ENCODE measurements at places on chromosomes 7 and 10. TPM values are rescaled to one million over a fixed set of nuclear protein-coding genes. Genes with fewer than 3 reads are reported as not detected.

GRCh38 chr7:130063036-130063435 is 7.3 kb upstream of the KLHDC10 start:
- DNase-seq = peak; percentile 68

- DNase-seq = peak; percentile 54
Observed at GRCh38 chr7:20172736-20173334, 44.3 kb downstream of the MACC1 start.

DNA sequence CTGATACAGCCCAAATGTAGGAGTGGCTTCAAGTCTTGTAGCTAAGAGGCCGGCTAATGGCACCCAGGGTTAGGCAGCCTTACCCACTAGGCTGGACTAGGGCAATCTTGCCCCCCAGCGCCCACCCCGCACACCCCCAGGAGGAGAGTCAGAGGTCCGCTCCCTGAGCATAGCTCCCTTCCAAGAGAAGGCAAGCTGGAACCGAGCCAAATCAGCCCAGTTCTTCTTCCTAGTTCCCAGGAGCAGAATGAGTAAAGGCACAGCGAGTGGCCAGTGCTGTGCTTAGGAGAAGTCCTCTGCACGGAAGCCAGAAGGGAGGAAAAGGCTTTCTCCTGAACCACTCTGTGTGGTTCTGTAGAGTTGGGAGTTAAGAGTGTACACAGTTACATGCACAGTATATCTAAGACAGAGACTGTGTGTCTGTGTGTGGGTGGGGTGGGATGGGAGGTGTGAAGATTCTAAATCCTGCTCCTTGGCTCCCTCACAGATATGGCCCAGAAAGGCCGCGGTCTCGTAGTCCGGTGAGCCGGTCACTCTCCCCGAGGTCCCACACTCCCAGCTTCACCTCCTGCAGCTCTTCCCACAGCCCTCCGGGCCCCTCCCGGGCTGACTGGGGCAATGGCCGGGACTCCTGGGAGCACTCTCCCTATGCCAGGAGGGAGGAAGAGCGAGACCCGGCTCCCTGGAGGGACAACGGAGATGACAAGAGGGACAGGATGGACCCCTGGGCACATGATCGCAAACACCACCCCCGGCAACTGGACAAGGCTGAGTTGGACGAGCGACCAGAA is 59.7 kb upstream of the PDCD4 start:
- no peak for DNase-seq

- DNase-seq = no peak
Observed at GRCh38 chr7:92496876-92497275, 19.1 kb upstream of the ERVW-1 start.

- no peak for DNase-seq
Observed at GRCh38 chr10:82674036-82674435, 799.0 kb downstream of the NRG3 start.

GRCh38 chr7:109256762-109257560 is 687.3 kb downstream of the DNAJB9 start:
- no peak for DNase-seq

DNA sequence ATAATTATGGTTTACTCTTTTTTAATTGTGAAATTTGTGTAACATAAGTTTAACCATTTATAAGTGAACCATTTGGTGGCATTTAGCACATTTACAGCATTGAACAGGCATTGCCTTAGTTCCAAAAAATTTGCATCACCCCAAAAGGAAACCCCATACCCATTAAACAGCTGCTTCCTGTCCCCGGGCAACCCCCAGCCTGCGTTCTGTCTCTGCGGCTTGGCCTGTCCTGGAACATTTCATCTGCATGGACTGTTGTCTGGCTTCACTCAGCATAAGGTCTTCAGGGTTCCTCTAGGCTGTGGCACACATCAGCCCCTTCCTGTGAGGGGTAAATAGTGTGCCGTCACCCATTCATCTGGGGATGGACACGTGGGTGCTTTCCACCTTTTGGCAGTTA is 6.9 kb downstream of the RET start:
- DNase-seq = no peak

GRCh38 chr10:122138831-122139625 is 132.1 kb upstream of the BTBD16 start:
- DNase-seq = no peak

- DNase-seq = no peak
Observed at GRCh38 chr7:55188590-55189138, 169.8 kb downstream of the EGFR start.

- DNase-seq = peak; percentile 27
Observed at GRCh38 chr7:117012696-117013095, 59.4 kb downstream of the ST7 start.

Gene ABI1
- 78.3 TPM for total RNA-seq

Gene FRAT1
- 25.3 TPM for total RNA-seq

Gene SPDYE9
- not detected for total RNA-seq

Gene CCL24
- not detected for total RNA-seq

Measured in B cell (primary cell).